ENCODE measurements at places on chromosomes 16 and 17.

DNA sequence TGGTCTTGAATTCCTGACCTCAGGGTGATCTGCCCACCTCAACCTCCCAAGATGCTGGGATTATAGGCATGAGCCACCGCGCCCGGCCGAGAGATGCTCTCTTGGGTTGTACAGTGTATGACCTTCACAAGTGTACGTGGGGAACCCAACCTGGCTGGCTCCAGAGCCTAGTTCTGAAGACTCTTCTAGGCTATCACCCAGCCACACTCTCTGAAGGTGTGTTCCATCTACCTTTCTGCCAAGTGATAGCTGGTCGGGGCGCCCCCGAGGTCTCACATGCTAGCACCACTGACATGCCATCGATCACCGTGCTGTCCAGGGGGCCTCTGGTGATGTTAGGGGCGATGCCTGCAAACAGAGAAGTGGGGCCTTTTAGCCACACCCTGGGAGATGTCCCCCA, 121.7 kb upstream of the CDC42EP4 start:
- no peak for DNase-seq

GRCh38 chr16:50505714-50506542, 42.3 kb upstream of the NKD1 start:
- no peak for DNase-seq

- DNase-seq = no peak
These were observed 504.1 kb upstream of the GOT2 start for GRCh38 chr16:59238246-59238645.

GRCh38 chr16:87060034-87060986, 256.9 kb downstream of the C16orf95 start:
- DNase-seq = peak; percentile 53

DNA sequence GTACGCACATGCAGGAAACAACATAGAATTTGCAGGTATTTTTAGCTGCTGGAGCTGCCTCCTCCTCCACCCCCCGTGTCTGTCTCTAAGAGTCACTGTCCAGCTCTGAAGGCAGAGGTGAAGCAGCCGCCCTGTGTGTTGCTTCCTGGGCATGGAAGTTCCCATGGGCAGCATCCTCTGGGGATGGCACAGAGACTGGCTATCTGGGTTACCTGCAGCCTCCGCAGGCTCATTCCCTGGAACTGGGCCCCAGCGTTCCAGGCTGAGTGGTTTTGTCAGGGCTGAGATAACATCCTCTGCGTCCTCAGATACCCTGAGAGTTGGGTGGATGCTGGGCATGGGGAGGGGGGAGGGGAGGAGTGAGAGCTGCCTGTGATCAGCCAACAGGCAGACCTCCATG, 41.5 kb upstream of the MRTFB start:
- DNase-seq = no peak

- no peak for DNase-seq
These were observed 16.2 kb downstream of the OTOP3 start for GRCh38 chr17:74951680-74952421.

GRCh38 chr16:72873853-72874252, 174.1 kb downstream of the ZFHX3 start:
- DNase-seq = no peak

- no peak for DNase-seq
These were observed 5.5 kb downstream of the CBFA2T3 start for GRCh38 chr16:88971371-88972097.

DNA sequence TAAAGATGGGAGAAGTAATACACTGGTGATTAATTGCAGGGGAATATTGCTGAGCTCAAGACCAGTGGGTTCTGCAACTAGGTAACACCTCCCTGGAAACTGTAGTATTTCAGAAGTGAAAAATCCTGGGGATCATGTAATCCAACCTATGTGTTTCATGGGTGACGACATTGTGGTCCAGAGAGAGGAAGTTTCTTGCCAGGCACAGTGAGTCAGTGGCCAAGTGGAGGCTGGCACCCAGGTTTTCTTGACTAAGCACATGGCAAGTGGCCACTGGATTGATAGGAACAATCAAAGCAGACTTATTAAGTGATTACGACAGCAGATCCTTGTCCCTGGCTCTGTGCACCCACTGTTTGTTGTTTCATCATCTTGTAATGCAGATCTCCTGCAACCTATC, 14.6 kb upstream of the CIITA start:
- peak; percentile 7 for DNase-seq

- no peak for DNase-seq
These were observed 138.3 kb downstream of the UTP18 start for GRCh38 chr17:51398687-51399086.

- DNase-seq = no peak
These were observed 8.3 kb downstream of the ANKRD40 start for GRCh38 chr17:50699410-50699809.

DNA sequence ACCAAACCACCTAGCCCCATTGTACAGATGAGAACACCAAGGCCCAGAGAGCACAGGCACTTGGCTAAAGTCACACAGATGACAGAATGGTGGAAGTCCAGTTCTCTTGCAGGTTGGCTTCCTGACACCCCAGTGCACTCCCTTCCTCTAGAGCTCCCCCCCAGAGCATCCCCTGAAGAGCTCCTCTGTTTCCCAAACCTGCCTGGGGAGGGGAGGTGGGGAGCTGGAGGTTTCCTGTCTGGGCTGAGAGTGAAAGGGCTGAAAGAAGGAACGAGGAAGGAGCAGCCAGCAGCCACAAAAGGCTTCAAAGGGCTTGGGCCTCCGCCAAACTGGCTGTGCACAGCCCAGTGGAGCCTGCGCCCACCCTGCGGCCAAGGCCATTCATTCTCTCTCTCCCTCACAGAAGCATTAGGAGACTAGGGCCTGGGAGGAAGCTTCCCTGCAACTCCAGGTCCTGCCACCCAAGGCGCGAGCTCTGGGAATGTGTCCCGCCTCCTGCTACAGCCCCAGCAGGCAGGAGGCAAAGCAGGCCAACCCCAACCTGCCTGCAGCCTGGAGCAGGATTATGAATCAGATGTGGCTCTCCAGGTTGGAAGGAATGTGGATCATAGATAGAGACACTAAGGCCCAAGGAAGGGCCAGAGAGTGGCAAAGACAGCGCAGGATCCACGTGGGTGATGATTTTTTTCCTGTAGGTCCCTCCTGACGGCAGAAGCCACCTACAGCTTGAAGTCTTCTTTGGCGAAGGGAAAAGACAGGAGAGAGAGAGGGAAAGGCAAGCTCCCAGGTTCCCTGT, 913 bp downstream of the SLC13A5 start:
- DNase-seq = no peak

- peak; percentile 68 for DNase-seq
These were observed 76.0 kb downstream of the METRNL start for GRCh38 chr17:83155128-83156121.

- DNase-seq = no peak
These were observed 2.0 kb downstream of the P4HB start for GRCh38 chr17:81858170-81858966.

GRCh38 chr17:78922816-78923498, 2.2 kb downstream of the TIMP2 start:
- DNase-seq = no peak

DNA sequence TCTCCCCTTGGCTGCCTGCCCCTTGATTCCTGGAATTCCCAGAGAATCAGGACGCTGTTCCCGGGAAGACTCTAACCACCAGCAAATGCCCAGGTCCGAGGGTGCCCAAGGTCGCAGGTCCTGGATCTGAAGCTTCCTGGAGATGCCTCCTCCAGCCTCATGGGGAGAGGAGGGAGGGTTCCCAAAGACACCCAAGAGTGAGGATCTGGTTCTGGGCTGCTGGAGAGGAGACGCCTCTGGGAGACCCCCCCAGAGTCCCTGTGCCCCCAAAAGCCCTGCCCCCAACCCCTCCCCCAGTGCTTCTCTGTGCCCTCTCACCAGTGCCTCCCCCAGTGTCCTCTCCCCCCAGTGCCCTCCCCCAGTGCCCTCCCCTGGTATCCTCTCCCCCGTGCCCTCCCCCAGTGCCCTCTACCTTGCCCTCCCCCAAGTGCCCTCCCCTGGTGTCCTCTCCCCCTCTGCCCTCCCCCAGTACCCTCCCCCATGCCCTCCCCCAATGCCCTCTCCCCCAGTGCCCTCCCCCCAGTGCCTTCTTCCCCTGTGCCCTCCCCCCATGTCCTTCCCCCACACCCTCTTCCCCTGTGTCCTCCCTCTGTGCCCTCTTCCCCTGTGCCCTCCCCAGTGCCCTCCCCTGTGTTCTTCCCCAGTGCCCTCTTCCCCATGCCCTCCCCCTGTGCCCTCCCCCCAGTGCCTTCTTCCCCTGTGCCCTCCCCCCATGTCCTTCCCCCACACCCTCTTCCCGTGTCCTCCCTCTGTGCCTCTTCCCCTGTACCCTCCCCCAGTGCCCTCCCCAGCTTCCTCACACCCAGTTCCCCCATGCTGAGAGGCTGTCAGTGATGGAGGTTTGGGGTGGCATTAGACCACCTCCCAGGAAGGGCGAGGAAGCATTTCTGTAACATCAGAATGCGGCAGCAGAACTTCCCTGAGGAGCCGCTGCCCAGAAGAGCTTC, 6.3 kb upstream of the SECTM1 start:
- no peak for DNase-seq

GRCh38 chr17:73278049-73278464, 16.4 kb upstream of the CPSF4L start:
- no peak for DNase-seq

- DNase-seq = peak; percentile 70
These were observed at the start of gene KAT2A for GRCh38 chr17:42120770-42121769. KAT2A (minus strand) TSS chr17:42121367; CDS start chr17:42121304, 63 bp downstream.

DNA sequence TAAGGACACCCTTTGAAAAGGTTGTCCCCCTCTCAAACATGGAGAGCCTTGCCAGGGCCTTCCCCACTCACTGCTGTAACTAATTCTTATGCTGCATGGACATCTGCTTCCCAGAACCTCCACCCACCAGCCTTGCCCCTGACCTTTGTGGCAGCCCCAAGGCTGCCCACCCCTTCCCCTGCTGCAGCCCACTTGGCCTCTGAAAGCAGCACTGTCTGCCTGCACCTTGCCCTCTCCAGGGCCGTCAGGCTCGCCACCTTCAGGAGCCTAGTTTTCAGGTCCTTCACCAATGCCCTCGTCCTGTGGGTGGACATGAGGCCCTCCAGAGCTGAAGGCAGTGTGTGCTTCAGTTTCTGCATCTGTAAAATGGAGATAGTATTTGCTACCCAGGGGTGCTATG, 2.7 kb upstream of the CORO1A start:
- DNase-seq = no peak

- no peak for DNase-seq
These were observed 37.1 kb upstream of the BCAS3 start for GRCh38 chr17:60640503-60640902.

GRCh38 chr16:27390151-27390550, 11.8 kb upstream of the IL21R start:
- no peak for DNase-seq

GRCh38 chr17:55451203-55451641, 29.6 kb upstream of the MMD start:
- peak; percentile 60 for DNase-seq
